ENCODE measurements at places on chromosomes 5 and 9.

DNA sequence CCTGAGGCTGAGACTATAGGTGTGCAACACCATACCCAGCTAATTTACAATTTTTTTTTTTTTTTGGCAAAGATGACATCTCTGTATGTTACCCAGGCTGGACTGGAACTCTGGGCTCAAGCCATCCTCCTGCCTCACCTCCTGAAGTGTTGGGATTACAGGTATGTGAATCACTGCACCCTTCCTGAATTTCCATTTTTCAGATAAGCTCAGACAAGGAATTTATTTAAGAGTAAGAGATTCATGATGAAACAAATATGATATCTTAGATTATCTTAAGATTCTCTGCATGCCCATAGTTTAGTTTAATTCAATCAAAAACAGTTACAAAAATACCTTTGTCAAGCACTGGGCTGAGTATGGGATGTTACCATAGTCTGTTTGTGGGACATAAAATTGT lies 128.4 kb upstream of the BASP1 start:
- DNase-seq, result no peak

- DNase-seq, result no peak
These were observed 218.4 kb upstream of the TMEM161B start for GRCh38 chr5:88487066-88487465.

GRCh38 chr9:37621273-37622121 lies 29.1 kb upstream of the TOMM5 start:
- no peak for DNase-seq

- no peak for DNase-seq
These were observed 478.5 kb upstream of the SMARCA2 start for GRCh38 chr9:1536522-1537170.

GRCh38 chr5:66041627-66042026 lies 102.5 kb upstream of the SREK1 start:
- DNase-seq, result no peak

DNA sequence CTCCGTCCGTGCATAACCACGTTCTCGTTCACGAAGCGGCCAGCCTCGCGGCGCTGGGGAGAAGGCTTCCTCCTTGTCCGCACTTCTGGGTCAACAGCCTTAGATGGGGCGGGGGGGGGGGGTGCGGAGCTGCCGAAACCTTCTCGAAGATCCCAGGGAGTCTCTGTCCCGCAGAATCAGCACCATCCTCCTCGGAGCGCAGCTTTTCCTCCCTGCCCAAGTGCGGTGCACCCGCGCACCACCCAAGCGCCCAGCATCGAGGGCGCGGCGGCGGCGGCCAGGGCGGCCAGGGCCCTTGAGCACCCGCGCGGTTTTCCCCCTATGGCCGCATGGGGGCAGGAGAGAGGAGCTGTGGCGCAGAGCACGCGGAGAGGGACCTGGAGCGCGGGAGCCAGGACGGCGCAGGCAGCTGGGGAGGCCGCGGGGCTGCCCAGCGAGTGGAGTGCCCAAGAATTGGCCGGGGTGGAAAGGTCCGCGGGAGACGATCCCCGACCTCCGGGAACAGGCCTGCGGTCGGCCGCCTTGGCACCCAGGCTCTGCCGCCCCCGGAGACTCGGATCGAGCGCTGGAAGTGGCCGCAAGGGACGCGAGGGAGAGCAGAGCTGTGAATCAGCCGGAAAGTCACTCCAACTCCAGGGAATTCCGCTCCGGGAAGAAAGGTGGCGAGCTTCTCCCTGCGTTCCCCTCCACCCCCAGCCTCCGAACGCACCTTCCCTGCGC lies 43.1 kb downstream of the TMEM174 start:
- DNase-seq, result peak; percentile 86

GRCh38 chr5:178389796-178390195 lies 157.2 kb upstream of the PHYKPL start:
- DNase-seq, result no peak

DNA sequence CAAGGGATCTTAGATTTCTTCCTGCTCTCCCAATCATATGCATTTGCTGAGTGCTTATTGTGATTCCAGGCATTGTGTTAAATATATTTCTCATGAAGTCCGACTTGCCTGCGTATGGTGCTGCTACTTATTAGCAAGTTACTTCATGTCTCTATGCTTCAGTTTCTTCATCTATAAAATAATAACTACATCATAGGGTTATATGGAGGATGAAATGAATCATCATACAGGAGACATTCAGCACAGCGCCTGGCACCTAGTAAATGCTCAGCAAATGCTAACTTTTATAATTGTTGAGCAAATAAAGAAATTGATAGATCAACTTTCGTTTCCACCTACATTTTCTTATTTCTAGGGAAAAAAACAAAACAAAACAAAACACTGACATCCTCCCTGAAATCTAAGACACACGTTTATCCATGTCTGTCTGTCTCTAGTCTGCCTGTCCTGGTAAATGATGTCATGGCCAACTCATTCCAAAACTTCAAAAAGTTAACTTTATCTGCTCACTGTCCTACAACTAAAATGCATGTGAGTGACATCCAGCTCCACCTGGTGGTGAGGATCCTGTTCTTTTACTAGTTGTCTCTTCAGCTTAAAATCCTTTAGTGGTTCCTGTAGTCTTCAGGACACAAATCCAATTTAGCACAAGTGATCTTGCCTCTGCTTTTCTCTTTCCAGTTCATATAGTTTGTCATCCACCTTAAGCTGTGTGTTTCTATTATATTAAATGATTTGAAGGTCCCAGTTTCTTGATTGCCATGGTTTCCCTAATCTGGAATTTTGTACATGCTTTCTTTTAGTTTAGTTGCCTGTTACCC lies 27.7 kb downstream of the PPP3R2 start:
- DNase-seq, result peak; percentile 73

GRCh38 chr5:155270725-155271124 lies 257.2 kb downstream of the KIF4B start:
- no peak for DNase-seq

DNA sequence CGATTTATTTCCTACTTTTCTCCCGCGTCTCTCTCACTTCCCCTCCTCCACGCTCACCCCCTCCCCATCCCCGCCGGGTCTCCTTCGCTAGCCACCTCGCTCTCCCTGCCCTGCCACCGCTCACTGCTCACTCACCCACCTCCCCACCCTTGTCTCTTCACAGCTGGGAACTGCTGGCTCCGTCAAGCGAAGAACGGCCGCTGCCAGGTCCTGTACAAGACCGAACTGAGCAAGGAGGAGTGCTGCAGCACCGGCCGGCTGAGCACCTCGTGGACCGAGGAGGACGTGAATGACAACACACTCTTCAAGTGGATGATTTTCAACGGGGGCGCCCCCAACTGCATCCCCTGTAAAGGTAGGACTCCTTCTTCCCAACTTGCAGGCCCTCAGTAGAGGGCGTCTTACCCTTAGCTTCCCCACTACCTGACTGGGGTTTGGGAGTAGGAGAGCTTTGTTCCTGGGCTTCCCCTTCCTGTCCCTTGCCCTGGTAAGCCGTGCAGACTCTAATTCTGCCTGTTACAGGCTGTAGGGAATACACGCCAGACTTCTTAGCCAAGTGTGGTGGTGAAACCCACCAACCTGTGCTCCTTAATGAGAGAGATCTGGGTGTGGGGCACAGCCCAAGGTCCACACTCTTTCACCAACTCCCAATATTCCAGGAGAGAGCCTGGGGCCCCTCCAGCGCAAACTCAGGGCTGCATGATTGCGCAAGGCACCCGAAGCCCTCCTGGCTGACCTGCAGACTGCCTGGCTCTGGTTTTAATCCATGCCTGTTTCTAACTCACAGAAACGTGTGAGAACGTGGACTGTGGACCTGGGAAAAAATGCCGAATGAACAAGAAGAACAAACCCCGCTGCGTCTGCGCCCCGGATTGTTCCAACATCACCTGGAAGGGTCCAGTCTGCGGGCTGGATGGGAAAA lies 2.5 kb downstream of the FST start:
- peak; percentile 72 for DNase-seq

DNA sequence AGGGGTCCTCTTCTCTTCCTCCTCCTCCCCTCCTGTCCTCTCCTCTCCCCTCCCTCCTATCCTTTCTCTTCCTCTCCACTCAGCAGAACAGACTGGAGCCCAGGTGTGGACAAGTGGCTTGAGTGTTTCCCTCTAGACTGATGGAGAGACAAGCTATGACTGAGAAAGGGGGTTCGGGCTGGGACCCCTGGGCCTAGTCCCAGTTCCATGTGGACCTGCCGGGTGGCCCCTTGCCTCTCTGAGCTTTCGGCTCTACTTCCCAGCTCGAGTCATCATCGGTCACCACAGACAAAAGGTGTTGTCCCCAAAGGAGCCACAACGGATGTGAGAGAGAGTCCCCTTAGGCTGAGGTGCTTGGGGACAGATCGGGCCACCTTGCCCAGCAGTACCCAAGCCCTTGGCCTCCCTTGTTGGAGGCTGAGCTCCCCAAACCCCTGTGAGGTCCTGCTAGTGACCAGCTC lies 3.4 kb upstream of the RXRA start:
- DNase-seq, result no peak

GRCh38 chr9:84061613-84062193 lies 81.1 kb downstream of the RMI1 start:
- DNase-seq, result no peak

DNA sequence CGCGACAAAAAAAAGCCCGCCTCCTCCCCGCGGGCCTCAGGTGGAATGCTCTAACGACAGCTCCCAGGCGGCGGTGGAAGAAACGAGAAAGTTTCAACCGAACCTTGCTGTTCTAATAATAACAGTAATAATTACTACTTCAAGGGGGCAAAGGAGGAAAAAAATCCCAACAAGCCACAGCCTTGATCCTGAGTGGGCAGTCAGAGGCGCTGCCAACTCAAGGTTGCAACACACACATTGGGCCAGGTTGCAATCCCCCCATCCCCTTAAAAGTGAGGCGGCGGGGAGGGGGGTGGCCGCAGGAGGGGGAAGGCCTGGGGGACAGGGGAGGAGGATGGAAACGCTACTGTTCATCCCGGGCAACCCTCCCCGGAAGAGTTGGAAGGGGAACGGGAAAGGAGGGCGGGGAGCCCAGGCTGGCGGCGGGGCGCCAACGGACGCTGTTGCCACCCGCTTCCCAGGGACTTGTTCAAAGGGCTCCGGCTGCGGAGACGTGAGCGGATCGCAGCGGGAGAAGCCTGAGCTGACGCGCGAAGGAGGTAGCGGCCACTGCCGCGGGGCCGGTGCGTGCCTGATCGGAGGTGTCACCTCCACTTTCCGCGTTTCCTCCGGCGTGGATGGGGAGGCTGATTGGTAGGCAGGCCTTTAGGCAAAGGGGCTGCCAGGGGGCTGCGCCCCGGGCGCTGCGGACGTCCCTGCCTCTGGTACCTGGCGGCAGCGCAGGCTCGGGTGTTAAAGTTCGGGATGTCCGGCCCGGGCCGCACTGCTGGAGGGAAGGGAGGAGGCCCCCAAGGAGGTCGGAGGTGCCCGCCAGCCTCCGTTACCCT lies 647 bp downstream of the SMARCA2 start:
- DNase-seq, result peak; percentile 87

DNA sequence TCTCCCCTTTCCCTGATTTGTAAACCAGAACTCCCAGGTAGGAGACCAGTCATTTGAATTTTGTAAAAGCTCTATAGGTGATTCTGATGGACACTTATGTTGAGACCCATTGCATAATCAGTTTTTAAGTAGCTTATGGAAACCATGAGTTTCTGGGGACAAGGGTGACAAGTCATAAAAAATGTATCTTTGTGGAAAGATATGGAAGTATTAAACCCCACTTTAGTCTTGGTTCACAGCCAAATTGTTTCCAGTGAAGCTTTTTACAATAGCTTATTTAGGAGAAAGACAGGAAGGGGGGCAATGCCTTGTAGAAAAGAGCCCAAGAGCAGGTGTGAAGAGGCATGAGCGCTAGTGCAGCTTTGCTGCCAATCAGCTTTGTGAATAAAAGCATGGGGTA lies 453 bp upstream of the CCL28 start:
- DNase-seq, result no peak

- DNase-seq, result peak; percentile 68
These were observed 10.8 kb downstream of the KCNV2 start for GRCh38 chr9:2727966-2728613.

- no peak for DNase-seq
These were observed 53.9 kb upstream of the ZFR start for GRCh38 chr5:32498484-32498883.

- DNase-seq, result no peak
These were observed 358.0 kb upstream of the PCSK5 start for GRCh38 chr9:75532233-75533050.

DNA sequence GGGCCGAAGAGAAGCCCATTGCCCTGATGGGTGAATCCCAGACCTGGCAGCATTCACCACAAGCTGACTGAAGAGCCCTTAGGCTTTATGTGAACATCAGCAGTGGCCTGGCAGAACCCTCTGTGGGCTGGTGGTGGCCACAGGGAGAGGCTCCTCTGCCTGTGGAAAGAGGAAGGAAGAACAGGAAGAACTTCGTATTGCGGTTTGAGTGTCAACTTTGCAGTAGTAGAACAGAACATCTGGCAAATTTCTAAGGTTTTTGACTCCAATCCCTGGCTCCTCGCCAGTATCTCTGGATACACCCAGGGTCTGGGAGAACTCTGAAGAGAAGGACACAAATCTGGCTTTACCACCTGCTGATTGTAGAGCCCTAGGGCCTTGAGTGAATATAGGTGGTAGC lies 356.4 kb upstream of the GRAMD2B start:
- no peak for DNase-seq
